ENCODE measurements at places on chromosomes 6 and 20.

GRCh38 chr6:13557841-13558240 lies 16.6 kb upstream of the SIRT5 start:
- no peak for DNase-seq

DNA sequence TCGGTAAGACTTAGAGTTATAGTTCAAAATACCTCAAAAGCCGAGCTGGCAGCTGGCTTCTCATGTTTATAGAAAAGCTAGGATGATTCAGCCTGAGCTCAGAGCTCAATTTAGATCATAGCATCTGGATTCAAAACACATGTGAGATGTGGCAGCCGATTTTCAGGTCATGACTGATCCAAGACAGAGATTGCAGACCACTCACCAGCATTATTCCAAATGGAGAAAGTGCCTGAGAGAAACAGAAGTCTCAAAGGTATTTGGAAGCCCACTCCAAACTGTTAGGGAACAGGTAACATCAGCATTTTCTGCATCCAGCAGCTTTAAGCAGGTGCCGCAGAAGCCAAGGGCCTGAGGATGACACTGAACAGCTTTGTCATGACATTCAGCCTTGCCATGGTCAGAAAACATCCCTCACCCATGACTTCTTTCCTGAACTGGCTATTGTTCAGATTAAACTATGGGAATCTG lies 102.2 kb downstream of the BACH2 start:
- no peak for DNase-seq

DNA sequence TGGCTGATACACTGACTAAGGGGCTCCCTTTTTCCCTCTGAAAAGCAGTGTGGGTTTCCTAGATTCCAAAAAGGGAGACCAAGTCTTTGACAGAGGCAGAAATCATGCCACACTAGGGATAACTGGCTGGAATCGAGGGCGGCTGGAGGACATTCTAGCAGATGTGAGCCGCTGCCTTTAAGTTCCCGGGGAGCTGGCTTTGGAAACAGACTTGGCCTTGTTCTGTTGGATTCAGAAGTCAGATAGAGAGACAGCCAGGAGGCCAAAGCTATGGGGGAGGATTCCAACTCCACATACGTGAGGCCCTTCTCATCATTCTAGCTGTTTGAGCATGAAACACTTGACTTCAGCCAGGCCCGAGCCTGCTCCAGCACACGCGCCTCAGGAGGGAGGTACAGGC lies 109.9 kb upstream of the FOXC1 start:
- no peak for DNase-seq

DNA sequence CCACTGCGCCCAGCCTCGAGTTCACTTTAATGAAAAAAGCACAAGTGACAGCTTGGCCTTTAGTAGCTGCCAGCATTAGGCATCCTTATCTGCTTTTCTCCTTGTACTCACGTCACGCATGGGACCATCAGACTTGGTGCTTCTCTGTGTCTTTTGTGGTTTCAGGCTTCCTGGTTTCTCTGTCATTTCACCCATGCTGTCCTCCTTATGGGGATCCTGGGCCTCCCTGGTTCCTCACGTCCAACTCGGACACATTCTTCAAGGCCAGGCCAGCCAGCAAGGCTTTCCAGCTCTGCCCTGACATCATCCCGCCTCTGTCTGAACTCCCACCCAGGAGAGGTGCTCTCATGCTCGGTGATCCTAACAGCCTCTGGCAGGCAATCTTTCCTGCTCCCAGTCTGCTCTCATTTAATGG lies 83.2 kb downstream of the TIAM2 start:
- no peak for DNase-seq

DNA sequence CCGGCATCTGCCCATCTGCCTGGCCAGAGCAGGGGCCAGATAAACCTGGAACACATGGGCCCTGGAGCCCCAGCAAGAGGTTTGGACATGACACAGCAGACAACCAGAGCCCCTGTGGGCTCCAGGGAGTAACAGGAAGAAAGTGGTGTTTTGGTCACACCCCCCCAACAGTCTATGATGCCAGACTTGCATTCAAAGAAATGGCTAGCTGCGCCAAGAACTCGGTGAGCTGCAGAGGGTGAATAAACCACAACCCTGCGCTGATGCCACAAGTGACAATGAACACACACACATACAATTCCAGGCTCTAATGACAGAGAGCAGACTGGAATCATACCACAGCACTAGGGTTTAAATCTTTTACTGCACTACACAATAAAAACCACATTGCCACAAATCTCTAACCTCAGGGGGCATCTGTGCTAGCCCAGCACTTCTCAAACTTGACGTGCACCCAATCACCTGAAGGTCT lies 34.0 kb downstream of the TRERF1 start:
- peak; percentile 67 for DNase-seq
